ENCODE measurements at places on chromosomes 12 and 14. TPM values are rescaled to one million over a fixed set of nuclear protein-coding genes. Genes with fewer than 3 reads are reported as not detected.
A peak's percentile ranks its signal among the peaks of the same experiment; 100 is the strongest.

GRCh38 chr14:64463195-64463594 is 2.1 kb upstream of the AKAP5 start:
- no peak for DNase-seq

- no peak for DNase-seq
These were observed 326.6 kb upstream of the PRICKLE1 start for GRCh38 chr12:42916143-42916542.

- no peak for DNase-seq
These were observed 47.8 kb downstream of the FERMT2 start for GRCh38 chr14:52902971-52903619.

DNA sequence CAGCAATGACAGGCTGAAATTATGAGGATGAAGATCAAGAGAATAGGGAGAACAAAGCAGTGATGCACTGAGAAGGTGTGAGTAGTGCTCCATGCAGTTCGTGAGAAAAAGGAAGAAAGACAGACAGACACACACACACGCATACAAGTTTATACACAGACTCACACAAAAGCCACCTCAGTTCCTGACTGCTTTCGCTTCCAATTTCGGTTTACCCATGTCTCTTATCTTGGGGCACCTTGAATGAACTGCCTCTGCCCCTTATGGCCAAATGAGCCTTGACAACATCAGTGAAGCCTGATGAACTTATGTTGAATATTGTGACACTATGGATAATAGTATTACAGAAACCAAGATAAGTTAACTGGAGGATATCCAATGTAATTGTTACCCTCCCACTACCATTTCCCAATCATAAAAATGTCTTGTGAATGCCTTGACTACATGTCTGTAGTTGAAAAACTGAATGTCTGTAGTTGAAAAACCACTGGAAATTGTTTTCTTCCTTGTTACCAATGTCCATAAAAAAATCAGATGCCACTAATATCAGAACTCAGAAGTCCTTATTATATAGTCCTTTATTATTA is 380.4 kb upstream of the DDHD1 start:
- DNase-seq = no peak

DNA sequence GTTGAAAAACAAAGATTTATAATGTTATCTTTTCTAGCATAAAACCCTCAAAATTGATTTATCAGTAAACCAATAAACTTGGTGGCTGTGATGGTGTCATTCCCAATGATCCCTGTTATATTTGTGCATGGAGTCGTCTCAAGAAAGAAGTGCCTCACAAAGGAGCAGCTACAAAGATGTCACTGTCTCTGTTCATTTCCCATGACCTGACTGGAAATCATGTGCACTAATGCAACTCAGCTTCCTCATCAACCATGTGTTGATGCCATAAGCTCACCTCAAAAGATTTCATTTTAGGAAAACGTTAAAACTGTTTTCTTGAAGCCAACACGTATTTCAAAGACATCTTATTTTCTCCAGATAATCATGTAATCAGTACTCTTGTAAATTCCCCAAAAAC is 28.8 kb downstream of the CLEC1A start:
- DNase-seq = no peak

GRCh38 chr12:100267603-100268281 is 765 bp downstream of the SCYL2 start:
- no peak for DNase-seq

DNA sequence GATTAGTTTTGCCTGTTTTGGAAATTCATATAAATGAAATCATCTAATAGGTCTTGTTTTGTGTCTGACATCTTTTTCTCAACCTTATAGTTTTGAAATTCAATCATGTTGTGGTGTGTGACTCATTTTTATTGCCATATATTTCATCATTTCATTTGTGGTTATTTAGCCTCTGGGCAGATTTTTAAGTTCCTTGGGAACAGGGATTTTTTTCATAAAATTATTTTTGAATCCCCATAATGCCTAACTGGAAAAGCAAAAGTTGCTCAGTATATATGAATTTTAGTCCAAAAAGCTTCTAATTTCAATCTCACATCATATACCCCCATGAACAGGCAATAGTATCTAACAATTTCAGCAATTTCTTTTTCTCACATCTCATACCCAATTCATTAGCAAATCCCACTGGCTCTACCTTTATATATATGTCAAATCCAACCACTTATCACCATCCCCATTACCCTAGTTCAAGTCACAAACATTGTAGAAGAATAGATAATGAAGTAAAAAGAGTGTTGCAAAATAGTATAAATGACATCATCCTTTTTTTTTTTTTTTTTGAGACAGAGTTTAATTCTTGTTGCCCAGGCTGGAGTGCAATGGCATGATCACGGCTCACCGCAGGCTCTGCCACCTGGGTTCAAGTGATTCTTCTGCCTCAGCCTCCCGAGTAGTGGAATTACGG is 2.6 kb upstream of the OR6J1 start:
- no peak for DNase-seq

DNA sequence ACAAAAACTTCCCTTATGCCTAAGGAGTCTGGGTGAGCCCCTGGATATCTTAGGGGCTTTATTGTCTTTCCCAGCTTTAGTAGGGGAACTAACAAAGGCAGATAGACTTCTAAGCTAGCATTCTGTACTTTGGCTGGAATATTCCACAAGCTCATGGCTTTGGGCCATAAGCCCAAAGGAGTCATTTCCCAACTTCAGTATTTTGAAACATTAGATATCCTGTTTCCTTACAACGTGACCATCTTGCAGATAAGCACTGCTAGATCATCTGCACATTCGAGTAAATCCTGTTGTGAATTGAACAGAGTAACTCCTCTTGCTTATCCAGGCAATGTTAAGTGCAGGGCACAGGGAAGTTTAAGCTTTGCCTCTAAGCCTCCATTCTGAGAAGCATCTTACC is 70.6 kb upstream of the ACTN1 start:
- no peak for DNase-seq

GRCh38 chr12:50986966-50987737 is 34.8 kb downstream of the HIGD1C start:
- no peak for DNase-seq

TMEM119 gene
- total RNA-seq = 1.3 TPM

DNA sequence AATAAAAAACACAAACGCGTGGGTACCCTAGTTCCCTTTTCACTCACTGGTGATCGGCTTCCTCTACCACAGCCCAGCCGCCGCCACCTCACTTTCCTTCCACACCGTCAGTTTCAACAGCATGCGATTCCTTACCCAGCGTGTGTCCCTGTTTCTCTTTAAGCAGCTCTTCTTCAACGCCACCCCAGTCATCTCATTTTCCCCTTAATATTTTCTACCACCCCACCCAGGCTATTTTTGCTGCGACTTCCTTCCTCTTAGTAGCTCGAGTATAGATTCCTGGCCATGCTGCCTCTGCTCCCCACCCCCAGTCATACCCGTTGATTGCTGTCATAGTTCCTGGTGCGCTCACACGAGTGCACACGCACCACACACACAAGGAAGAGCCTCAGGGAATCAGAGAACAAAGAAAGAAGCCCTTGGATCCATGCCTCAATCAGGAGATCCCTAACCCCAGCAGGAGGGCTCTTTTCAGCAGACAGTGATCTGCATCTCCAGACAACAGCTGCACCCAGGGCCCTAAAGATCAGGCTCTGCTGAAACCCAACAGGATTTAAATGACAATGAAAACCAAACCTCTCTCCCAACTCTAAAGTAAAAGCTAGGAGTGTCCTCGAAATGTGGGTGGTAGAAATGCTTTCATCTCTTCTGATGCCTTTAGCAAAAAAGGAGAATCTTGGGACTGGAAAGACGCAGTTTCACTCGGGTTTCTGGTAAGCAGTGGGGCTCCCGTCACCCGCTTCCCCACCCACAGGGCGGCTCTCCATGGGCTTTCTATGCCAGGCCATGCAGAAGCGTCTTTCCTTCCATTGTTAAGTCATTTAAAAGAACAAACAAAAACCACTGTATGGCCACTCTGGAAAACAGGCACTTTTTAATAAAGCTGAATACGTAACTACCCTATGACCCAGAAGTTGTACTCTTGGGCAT is 23.8 kb downstream of the VPS37B start:
- DNase-seq = peak; percentile 60

NAP1L1 gene
- 256 TPM for total RNA-seq

DHRS4L2 gene
- 15.7 TPM for total RNA-seq

RTL1 gene
- not detected for total RNA-seq

DNA sequence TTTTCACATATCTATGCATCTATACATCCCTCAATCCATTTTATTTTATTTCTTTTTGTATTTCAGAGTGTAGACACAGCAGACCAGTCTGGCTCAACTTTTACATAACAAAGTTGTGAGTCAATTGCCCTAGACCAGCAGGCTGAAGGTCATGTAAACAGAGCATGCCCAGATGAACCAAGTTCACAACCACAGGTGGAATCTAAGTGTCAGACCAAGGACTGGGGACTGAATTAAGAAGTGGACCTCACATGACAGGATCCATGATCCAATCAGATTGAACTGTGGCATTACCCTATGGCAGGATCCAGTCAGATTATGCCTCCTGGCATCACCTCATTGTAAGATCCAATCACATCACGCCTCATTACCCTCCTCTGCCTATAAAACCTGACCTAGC is 455.8 kb downstream of the SOX5 start:
- no peak for DNase-seq

DNA sequence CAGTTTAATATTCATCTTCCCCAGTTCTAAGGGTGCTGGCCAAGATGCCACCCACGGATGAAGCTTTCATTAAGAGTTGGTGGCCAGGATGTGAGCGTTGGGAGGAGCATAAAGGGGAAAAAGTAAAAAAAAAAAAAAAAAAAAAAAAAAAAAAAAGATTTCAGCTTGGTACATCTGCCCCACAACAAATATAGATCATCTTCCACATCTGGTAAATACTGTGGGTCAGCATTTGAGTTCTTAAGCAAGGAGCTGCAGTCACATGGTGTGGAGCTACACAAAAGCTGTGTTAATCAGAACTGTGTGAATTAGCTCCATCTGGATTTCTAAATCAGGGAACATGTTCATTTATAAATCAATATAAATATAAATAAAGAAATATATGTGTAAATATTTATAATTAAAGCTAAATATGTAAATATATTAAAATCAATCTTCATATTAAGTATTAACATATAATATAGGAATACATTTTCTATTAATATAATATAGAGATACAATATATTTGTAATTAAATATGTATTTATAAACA is 262.3 kb downstream of the NUAK1 start:
- DNase-seq = no peak

GRCh38 chr12:90854136-90854689 is 100.8 kb downstream of the CCER1 start:
- DNase-seq = no peak

DNA sequence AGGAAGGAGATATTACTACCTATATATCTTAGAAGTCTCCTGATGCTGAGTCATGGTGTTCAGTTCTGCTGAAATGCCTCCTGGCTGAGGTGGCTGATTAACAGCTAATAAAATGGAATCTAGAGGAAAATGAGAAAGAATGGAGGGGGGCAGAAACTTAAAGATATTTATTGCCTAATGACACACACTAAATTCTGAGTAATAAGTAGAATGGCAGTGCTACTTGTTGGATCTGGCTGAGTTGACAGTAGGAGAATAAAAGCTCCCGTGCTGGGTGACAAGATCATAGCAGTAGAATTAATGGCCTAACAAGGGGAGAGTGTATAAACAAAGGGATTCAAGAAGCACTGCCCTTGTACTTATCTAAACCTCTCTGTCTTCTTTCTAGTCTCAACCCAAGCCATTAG is 137.5 kb downstream of the CNTN1 start:
- DNase-seq = no peak

GRCh38 chr12:45200491-45201043 is 15.3 kb upstream of the ANO6 start:
- no peak for DNase-seq

CDK17 gene
- 15.9 TPM for total RNA-seq

GRCh38 chr12:59708484-59708883 is 112.7 kb downstream of the SLC16A7 start:
- DNase-seq = no peak

DNA sequence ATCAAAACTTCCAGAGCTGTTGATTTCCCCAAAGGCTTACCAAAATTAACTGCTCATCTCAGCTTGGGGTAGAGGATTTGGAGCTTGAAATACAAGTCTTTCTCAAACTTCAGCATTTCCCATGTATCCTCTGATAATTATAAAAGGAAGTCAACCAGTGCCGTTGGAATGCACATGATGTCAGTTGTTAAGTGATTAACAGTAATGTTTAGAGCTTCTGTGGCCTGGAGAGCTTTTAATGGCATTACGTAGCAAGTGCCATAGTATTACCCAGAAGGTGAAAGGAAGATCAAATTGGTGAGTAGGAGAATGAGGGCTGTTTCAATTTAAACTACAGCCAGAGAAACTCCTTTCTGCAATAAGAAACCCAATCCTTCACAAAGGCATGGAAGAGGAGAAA is 62.5 kb upstream of the PTPRR start:
- no peak for DNase-seq

DNA sequence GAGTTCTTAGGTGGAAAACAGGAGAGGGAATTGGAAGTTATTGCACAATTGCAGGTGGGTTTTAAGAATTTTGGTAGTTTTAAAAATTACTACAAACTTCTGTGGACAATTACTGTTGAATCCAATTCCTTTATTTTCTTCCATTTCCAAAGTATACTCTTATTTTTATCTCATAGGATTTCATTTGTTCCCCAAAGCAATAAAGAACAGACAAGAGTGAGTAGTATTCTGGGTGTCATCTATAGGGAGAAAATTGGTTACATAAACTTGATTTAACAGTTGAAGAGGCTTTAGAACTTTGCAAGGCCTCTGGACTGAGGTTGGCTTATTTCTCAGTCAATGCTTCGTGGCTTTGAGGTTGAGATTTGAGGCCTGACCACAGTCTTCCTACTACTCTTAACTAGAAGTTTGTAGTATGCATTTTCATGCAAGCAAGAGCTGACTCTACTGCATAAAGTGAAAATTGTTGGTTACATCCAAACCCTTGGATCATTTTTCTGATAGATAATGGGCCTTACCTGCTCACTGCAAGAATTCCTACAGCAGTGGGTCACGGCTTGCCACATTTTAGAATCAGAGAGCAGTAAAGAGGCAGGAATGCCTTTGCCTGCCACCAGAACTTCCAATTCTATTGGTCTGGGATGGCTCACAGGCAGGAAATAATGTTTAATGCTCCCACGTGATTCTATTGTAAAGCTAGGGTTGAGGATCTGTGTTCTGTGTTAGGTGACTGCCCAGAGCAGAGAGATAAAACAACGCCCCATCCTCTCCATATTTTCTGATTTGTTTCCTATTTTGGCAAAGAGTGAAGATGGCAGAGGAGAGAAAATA is 270.5 kb downstream of the TTC6 start:
- DNase-seq = no peak
